ENCODE measurements at places on chromosomes 7 and 10.

DNA sequence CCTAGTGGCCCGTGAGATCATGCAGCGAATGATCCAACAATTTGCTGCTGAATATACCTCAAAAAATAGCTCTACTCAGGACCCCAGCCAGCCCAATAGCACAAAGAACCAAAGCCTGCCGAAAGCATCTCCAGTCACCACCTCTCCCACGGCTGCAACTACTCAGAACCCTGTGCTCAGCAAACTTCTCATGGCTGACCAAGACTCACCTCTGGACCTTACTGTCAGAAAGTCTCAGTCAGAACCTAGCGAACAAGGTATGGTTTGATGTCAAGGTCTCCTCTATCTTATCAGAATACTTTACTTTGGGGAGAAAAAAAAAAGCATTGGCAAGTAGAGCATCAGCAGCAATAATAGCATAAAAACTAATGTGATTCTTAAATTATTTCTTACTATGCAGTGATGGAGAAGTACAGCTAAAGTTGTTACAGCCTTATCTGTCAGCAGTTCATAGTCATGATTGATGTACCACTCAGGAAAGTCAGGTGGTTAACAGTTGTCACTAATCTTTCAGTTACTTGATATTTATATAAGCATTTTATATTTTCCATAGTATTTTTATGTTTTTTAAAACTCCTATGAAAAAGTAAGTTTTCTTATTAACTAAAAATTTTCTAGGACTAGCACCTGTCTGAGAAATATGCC is 117.1 kb downstream of the LCOR start:
- DNase-seq: no peak

DNA sequence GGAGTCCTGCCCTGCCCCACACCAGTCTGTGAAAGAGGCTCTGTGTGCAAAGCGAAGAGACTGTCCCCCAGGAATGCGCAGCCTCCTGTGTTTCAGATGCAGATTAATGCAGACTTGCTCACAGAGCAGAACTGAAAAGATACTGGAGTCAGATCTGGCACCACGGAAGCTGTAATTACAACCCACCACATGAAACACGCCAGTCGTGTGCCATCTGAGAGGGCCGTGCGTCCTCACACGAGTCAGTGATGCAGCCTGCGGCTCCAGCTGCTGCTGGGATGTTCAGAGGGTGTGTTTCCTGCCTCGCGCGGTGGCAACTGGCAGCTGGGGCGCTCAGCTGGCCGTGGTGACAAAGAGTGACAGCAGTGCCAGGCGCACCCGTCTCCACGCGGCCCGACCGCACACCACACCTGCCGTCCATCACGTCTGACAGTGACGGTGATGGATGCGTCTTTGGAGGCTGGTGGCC is 50.0 kb downstream of the NKX6-2 start:
- no peak for DNase-seq

- no peak for DNase-seq
Observed at GRCh38 chr10:86648704-86649427, 5.5 kb upstream of the OPN4 start.

- no peak for DNase-seq
Observed at GRCh38 chr7:151393031-151393977, 16.5 kb downstream of the WDR86 start.

GRCh38 chr10:4294271-4294670 is 509.3 kb upstream of the KLF6 start:
- DNase-seq: no peak

GRCh38 chr7:139915268-139915863 is 86.3 kb downstream of the TBXAS1 start:
- DNase-seq: no peak

GRCh38 chr10:35644050-35644950 is 2.2 kb upstream of the FZD8 start:
- no peak for DNase-seq

DNA sequence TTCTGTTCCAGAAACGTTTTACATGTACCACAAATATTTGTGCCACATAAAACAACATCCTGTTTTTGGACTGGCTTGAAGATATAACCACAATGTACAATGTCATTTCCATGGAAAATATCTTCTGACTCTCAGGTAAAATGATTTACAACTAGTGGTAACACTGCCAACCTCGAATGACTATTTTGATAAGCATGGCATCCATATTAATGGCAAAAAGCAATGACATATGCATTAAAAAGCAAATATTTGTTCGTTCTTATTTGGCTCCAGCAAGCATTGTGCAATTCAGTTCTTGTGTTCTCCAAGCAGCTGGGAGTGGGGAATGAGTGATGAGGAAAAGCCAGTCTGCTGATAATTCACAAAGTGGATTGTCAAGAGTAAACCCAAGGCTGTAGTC is 289.0 kb downstream of the PLXDC2 start:
- DNase-seq: no peak

DNA sequence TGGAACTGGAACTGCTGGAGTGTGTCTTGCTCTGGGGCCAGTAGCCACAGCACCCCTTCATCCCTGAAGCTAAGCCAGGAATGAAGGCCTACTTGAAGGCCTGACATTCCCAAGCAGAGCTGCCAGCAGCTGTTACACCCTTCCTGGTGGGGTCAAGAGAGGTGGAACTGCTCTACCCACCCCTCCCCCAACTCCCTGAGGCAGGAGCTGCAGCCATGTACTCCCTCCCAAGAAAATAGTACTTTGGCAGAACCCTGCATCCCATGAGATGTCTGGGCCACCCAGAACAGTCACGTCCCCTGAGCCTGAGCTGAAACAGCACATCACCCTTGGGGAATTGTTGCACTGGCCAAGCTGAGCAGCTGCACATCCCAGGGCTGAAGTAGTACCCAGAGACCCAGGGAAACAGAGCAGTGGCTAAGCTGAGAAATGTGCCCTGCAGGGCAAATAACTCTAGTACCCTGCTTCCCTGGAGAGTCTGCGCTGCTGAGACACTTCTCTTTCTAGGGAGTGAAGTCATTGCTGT is 63.4 kb upstream of the PLA2G12B start:
- no peak for DNase-seq

DNA sequence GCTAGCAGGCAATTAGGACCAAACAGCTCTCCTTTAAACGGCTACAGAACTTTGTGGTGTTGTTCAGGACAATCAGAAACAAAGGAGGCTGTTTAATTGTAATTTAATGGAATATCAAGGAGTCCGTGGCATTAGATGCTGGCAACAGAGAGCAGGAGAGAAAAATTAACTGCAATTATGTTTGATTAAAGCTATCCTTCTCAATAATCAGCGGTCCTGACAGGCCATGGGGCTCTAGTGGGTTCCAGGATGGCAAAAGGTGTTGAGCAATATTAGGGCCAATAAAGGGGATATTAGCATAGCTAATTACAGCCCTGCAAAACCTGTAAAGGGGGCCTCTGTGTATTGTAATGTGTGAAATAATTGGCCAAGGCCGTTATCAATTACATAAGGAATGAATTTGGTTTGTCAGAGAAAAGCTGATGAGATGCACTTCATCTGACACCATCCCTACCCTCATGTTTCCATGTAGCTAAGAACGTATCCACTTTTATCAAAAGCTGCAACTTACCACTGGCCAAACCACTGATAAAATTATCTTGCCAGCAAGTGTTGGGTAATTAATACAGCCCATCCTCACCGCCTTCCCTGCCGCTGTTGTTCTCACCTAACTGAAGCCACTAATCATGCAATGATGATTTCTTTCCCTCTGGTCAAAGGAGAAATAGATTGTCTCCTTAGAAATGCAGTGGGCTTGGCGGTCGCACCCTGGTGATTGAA is 81.6 kb downstream of the EBF3 start:
- DNase-seq: no peak

DNA sequence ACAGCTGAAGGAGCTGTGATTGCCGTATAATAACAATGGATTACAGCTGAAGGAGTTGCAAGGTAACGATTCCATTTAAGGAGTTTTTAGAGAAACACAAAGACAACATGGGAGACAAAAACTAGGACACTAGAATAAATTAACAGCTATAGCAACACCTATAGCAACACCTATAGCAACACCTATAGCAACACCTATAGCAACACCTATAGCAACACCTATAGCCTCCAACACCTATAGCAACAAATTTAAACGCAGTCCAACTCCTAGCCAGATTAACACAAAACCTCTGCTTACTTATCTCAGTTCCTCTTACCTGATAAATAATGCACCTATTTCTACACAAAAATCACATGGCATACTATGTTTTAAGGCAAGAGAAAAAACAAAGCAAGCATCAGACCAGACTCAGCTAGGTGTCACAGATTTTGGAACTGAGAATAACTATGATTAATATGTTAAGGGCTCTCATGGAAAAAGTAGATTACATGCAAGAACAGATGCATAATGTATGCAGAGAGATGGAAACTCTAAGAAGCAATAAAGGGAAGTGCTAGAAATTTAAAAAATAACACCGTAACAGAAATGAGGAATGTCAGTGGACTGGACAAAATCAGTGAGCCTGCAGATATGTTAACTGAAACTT is 55.7 kb upstream of the SRPK2 start:
- no peak for DNase-seq

DNA sequence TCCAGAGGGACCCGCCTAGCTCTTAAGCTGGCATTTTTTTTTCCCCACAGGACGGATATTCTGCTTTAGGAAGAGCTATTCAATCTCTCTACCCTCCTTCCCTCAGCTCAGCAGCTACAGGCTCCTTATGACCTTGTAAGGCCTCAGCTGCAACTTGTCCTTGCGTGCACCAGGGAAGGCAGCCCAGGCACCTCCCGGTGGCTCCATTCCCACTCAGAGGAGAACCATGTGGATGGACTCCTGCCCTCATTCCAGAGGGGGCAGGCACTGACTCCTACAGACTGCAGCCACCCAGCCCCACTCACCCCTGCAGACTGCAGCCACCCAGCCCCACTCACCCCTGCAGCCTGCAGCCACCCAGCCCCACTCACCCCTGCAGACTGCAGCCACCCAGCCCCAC is 73.7 kb downstream of the ITIH5 start:
- DNase-seq: no peak

DNA sequence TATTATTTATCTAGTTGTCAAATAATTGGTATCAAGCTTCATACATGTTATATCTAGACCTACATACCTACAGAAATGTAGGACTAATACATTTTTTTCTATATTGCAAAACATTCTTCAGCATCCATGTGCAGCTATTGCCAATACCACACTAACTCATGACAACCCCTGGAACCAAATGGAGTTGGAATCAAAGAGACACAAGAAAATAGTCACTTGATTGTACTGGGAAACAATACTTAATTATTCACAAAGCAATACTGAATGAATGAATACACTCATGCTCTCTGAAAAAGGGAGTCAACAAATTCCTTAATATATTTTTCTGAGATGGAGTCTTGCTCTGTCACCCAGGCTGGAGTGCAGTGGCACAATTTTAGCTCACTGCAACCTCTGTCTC is 10.4 kb upstream of the CFAP43 start:
- DNase-seq: no peak

DNA sequence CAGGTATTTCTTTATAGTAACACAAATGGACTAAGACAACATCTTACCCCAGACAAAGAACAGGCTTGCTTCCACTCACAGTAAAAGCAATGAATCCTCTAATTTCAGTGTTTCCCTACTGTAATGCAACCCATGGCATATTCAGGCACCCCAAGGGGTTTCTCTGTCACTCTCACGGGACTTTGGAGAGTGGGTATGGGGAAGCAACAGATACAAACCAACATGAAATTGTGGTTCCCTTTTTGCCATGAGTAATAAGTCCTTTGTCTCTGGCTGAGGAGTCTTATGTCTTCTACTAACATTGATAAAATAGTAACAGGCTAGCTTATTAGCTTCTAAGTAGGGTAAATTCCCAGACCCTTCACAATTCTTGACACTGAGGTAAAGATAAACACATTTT is 51.4 kb upstream of the AOAH start:
- DNase-seq: no peak

GRCh38 chr10:7696545-7696944 is 6.6 kb upstream of the ITIH2 start:
- no peak for DNase-seq

DNA sequence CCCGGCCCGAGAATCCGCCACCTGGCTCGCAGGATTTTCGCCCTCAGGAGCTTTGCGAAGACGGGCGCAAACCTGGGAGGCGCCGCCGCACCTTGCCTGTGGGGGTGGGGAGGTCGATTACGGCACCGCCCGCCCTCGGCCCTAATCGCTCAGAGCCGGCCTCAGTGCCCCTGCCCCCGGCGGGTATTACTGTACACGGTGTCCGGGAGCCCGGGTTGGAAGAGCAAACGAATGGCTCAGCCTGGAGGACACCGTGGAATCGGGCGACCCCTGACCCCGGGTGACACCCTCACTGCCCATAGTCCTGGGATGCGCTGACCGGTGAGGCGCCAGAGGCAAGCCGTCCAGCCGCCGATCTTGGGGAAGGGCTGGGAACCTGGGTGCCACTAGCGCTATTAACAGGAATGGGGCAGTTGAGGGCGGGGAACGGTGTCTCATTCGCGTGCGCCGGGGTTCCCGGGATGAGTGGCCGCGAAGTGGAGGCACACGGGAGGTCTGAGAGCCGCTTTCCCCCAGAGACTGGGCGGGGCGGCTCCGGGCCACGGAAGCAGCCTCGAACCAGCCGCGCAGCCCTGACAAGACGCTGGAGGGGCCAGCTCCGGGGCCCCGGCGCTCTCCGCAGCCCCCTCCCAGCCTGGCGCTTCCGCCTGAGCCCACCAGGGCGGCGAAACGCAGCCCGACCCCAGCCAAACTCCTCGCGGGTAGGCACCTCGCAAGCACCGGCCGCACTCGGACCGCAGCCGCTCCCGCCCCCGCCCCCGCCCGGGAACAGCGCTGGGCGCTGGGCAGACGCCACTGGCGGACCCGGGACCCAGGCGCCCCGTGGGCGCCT is 167.5 kb downstream of the NRF1 start:
- DNase-seq: no peak

DNA sequence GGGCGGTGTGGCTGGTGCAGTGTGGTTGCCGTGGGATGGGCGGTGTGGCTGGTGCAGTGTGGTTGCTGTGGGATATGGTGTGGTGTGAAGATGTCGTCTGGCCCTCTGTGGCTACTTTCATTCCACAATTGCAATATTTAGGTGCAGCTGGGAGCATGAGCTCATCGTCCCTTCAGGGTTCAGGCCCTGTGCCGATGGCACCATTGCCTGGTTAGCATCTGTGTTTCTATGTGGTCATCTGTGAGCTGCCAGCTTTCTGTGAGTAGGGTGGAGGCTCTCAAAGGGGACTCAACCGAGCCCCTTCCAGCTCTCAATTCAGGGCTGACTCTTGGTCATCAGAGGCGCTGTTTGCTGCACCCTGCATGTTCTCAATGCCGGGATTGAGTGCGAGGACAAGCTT is 3.6 kb downstream of the ADGRA1 start:
- no peak for DNase-seq

GRCh38 chr7:137791930-137792329 is 54.8 kb downstream of the DGKI start:
- DNase-seq: no peak

DNA sequence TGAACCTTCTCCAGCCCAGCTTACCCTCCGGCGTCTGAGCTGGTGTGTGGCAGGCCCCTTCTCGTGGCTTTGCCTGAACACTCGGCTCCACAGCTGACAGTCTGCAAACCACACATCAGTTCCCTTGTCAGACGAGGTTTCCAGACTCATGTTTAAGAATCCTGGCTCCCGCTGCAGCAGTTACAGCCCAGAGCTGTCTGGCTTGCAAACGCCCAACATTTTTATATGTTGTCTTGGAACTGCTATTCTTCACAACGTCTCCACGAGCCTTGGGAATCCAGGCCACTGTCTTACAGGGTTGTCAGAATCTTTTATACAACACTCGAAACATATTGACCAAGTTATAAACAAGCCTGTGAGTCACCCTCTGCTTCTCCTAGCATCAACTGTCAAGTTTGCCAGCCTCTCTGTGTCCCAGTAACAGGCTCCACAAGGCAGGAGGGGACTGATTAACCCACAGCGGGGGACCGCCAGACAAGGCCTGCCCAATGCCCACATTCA is 68.1 kb downstream of the TNS3 start:
- no peak for DNase-seq

- DNase-seq: no peak
Observed at GRCh38 chr7:141511676-141512396, 39.4 kb upstream of the AGK start.
